Activated T-cell treated with anti-CD3 and anti-CD28 coated beads for 24 hours (primary cell): ENCODE measurements at places on chromosomes 3 and 15.

DNA sequence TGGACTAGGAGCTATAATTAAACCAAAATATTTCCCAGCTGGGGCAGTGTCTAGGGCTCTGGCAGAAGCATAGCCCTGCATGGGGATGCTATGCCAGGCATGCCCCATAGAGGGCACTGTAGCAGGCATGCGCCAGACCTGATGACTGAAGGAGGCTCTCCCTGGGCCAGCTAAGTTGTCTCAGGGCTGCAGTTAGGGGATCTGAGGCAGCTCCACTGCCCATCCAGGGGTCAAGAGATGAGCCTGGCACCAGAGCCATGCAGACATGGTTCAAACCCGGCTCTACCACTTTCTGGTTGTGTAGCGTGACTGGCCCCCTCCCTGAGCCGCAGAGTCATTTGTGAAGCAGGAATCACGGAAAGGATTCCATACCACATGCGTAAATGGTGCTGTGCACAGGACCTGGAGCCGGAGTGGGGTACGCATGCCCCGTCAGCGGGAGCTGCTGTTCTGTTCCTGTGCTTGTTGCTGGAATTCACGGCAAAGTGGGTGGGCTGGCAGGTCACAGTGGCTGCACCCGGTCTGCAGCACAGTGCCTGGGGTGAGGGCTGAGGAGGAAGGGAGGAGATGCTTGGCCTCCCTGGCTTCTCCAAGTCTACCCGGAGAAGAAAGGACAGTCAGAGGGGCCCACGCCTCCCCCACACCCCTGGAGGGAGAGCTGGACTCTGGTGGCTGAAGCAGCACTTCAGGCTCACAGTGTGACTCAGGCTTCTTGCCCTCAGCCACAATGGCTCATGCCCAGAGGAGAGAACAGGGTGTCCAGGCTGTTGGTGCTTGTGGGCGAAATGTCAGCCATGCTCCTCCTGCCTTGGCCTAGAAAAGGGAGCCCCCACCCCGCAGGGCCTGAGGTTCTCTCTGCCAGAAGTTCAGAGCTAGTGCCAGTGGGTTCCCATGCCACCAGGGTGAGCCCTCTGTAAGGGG, 43.1 kb downstream of the DNASE1L3 start:
- peak; percentile 55 for DNase-seq

DNA sequence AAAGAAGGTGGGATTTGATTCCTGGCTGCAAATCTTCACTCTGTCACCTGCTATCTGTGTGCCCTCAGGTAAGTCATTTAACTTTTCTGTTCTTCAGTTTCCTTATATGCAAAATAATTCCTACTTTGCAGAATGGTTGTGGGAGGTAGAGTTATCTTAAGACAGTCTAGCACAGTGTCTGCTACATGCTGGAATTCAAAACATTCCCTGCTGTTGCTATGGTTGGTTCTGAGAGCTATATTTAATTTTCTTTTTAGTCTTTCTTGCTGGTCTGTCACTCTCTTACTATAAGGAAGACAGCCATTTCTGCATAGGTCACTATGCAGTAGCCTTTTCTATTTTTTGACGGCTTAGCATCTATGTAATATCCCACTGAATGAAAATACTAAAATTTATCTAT, 4.0 kb upstream of the ADPGK start:
- DNase-seq: no peak

DNA sequence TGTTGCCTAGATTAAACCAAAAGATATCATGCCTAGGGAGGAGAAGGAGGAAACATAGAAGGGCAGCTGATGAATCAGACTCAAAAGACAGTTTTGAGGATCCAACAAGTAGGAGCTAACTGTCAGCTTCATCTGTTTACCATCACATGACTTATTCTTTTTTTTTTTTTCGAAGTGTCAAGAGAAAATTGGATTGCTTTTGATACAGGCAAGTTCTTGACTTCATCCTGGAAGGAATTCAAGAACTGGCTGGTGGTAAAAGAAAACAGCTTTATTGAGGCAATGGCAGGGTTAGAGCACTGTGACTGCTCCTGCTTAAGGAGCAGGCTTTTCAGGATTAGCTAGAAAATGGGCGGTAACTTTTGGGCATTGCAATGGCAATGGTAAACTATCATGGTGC, 227.5 kb upstream of the KCNMB2 start:
- DNase-seq: no peak

- DNase-seq: no peak
Measured at GRCh38 chr3:88291486-88291885, 141.7 kb downstream of the C3orf38 start.

DNA sequence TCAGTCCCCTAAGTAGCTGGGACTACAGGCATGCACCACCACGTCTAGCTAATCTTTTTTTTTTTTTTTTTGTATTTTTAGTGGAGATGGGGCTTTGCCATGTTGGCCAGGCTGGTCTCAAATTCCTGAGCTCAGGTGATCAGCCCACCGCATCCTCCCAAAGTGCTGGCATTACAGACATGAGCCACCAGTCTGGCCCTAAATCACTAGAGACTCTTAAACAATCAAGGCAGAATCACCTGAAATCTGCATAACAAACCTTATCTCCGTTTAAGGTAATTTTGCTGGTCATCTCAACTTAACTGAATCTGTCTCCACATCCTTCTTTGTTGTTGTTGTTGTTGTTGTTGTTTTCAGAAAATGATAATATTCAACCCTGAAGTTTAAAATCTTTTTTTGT, 5.6 kb upstream of the TRMT10C start:
- no peak for DNase-seq

- DNase-seq: no peak
Measured at GRCh38 chr3:134077649-134078161, 48.0 kb upstream of the SLCO2A1 start.

- no peak for DNase-seq
Measured at GRCh38 chr3:118742760-118743159, 291.9 kb downstream of the IGSF11 start.

DNA sequence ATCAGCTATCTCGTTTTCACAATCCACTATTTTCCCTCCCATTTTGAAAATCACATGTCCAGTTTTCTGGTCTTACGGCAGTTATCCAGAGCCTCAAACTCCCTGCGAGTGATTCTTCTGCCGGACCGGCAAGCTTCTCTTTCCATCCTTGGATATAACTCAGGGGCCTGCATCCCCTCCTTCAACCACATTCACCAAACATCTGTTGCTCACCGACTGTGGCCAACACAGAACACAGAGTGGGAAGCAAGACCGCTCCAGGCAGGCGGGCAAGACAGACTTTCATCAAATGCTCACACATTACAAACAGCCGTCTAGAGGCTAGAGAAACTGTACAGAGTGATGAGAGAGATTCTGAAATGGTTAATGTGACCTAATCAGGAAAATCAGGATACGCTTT, 7.6 kb upstream of the SLC12A8 start:
- DNase-seq: no peak

GRCh38 chr3:15633159-15633558, 31.6 kb downstream of the BTD start:
- no peak for DNase-seq

DNA sequence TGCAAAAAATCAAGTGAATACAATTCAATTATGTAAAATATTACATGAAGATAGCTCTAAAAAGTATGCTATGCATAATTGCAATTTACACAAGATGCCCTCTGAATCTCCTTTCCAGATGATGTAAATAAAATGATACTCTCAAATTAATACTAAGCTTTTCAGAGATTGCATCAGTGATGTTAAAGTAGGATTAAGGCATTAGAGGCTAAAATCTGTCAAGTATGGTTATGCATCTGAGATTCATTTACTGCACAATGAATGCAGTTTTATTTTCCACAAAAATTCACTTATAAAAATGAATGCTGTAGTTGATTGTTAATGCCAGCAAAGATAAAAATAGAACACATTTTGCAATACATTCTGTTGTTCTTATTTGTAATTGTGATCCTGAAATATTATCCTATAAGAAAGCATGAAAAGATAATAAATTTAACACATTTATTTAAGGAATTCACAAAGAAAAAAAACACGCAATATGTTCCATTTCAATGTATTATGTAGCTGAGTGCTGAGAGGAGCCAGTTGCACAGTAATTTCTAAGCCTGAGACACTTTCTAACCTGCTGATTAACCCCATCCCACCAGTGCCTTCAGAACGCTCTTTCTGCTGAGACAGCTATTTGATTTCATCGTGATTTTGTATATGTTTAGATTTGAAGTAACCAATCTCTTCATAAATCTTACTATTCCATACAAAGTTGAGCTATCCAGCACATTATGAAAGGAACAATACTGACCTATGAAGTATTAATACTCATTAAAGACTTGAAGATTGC, 224.4 kb downstream of the CADM2 start:
- DNase-seq: no peak

DNA sequence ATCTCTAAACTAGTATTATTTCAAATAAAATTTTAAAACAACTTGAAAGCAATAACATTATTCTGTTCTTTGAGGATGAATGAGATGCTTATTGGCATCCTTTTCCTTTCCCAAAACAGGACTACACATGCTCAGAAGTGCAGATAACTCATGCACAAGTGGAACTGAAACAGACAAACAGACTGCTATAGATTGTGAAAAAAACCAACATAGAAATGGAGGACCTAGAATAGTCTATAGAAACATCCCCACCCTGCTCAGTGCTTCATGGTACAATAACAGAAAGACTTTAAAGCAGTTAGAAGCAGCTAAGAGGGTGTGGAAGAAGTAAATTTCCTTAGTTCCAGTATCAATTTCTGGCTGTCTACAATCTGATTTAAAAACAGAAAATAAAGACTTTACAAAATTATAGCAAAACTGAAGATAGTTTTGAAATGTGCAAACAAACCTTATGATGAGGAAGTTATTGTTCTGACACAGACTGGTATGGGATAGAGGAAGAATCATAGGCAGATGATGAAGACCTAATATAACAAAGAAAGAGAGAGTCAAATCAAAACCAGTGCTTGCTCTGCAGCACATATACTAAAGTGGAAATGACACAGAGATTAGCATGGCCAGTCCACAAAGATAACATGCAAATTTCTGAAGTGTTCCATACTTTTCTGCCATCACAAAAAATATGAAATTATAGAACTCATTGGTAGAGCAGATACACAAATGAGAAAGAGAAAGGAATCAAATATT, 1025.4 kb downstream of the SQOR start:
- no peak for DNase-seq

GRCh38 chr3:55818485-55818884, 331.4 kb upstream of the WNT5A start:
- no peak for DNase-seq

DNA sequence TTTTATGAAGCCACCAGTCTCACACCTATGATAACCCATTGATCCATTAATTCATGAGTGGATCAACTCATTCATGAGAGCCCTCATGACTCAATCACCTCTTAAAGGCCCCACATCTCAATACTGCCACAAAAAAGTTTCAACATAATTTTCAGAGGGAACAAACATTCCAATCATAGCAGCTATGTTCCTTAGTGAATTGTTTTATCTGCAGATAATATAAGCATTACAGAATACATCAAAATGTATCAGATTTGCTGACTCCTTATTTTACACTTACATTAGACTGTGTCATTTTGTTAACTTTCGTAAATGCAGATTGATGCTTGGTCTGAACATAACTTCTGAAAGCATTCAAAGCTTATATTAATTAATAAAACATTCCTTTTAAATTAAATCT, 155.3 kb upstream of the MBNL1 start:
- DNase-seq: no peak

GRCh38 chr3:78809966-78810365, 957.8 kb downstream of the ROBO1 start:
- DNase-seq: no peak

GRCh38 chr3:155853214-155854140, 750 bp downstream of the SLC33A1 start:
- peak; percentile 15 for DNase-seq

DNA sequence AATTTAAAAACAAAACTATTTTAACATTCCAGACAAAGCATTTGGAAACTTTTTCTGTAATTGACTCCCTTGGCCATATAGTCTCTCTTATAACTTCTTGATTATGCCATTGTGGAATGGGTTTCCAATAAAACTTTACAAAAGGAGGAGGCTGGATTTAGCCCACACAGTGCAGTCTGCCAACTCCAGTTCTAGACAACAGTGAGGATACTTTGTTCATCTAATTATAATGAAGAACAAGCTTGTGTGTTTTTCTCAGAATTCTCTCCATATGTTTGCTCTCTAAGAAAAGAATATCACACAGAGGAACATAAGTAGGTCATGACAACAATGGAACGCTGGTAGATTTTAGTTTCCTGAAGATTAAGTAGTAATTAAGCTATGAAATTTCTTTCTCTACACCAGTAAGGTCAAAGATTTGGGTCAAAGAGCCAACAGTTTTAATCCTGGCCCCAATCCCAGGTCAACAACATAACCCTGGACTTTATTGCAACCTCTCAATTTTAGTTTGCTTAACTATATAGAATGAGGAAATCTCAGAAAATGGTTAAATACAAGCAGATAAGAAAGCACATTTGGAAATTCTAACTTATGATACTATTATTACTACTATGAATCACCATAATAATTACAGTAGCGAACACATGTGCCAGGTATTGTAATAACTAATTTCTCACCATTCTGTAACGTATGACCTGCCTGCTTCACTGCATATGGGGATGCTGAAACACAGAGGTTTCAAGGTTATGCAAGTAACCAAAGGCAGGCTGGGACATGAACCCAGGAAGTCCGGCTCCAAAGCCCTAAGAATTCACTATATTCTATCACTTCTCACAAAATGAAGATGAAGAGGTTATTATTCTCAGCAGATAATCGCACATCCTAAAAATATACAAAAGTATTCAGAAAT, 65.7 kb downstream of the TJP1 start:
- no peak for DNase-seq

DNA sequence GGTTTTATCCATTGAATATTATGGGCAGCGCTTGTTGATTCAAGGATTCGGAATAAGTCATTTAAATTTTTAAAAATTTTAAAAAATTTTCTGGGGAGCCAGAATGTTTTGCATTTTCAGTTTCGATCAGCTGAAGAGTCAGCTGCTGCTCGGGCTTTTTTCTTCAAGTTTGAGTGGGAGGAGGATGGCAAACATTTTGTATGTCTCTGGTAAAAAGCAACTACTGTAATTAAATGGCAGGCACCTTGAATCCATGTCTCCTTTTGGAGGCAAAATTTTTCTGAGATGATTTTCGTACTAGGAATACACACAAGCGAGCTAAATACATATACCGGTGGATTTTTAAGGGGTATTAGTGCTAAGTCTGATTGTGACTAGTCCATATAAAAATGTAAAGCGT, 612 bp downstream of the C3orf38 start:
- DNase-seq: peak; percentile 10

- DNase-seq: no peak
Measured at GRCh38 chr15:83470887-83471286, 23.7 kb downstream of the SH3GL3 start.

- DNase-seq: no peak
Measured at GRCh38 chr3:94522488-94522887, 459.6 kb downstream of the NSUN3 start.
